ENCODE measurements at places on chromosomes 13 and 19.

DNA sequence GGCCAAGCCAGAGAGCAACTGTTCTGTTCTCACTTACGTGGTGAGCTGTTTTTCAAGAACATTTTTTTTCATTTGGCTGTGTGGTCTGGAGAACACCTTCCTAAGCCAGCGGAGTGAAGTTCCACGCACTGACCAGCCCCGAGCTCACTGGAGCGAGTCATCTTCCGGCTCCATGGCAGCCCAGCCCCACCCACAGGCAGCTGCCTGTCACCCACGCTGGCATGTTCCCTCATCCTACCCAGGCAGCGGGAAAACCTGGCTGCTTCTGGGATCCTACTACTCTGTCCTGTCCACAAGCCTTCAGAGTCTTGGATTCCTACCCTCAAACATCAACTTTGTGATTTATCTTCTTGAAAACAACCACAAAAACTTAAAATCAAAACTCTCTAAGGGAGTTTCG lies 76.2 kb downstream of the GGACT start:
- DNase-seq, result no peak
- no peaks in the 10 kb centered on the region for H3K4me1 ChIP-seq
- H3K27ac ChIP-seq, result no peak overlapping the region
- no peak overlapping the region for H3K4me3 ChIP-seq
- H3K36me3 ChIP-seq, result no peaks in the 10 kb centered on the region

- no peak for DNase-seq
- no peaks in the 10 kb centered on the region for H3K4me1 ChIP-seq
- peak overlapping the region; percentile 63 for H3K27ac ChIP-seq
- H3K36me3 ChIP-seq, result no peaks in the 10 kb centered on the region
- H3K27me3 ChIP-seq, result no peaks in the 10 kb centered on the region
Observed at GRCh38 chr13:36061054-36061453, 70.1 kb downstream of the DCLK1 start.

GRCh38 chr19:15318241-15318691 lies 14.1 kb downstream of the BRD4 start:
- peaks cover 36% of the 10 kb centered on the region for H3K4me1 ChIP-seq
- H3K27ac ChIP-seq, result no peak overlapping the region
- no peak for DNase-seq
- no peak overlapping the region for H3K4me3 ChIP-seq
- H3K36me3 ChIP-seq, result no peaks in the 10 kb centered on the region
- H3K27me3 ChIP-seq, result no peaks in the 10 kb centered on the region

DNA sequence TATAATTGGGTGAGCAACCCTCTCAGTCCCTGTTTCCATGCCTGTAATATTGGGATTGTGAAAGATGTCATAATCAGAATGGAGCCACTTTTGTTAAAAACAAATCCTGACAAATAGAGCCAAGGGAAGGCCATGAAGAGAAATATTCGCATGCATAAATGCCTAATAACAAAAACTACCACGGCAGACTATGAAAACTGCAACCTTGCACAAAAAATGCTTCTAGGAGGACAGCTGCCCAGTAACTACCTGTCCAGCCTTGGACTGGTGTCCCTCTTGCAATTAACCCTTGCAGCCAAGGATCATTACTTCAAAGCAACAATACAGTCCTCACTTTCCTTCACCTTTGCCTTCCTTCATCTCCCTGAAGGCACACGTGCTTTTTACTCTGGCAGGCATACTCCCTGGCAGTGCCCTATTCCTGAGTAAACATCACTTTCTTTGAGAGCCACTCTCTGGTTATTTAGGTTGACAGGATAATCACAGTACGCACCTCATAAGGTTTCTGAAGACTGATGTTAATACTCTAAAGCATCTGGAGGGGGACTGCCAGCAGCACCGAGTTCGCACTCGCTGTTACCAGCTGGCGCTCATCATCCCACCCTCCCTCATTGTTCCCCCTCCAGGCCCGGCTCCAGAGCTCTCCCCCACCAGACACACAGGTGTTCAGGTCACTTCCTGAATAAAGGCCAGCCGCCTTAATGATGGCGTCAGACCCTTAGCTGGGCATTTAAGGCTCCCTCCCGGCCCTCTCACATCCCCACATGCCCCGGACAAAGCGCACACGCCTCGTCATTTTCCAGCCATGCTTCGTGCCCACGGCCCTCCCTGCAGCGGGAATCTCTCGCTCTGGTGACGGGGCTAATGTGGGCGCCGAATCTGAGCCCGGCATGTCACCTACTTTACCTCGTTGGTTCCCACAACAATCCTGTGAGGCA lies 57.3 kb downstream of the CDADC1 start:
- no peaks in the 10 kb centered on the region for H3K36me3 ChIP-seq
- H3K4me3 ChIP-seq, result no peak overlapping the region
- no peaks in the 10 kb centered on the region for H3K27me3 ChIP-seq
- H3K4me1 ChIP-seq, result no peaks in the 10 kb centered on the region
- DNase-seq, result no peak
- peak overlapping the region; percentile 97 for H3K27ac ChIP-seq

DNA sequence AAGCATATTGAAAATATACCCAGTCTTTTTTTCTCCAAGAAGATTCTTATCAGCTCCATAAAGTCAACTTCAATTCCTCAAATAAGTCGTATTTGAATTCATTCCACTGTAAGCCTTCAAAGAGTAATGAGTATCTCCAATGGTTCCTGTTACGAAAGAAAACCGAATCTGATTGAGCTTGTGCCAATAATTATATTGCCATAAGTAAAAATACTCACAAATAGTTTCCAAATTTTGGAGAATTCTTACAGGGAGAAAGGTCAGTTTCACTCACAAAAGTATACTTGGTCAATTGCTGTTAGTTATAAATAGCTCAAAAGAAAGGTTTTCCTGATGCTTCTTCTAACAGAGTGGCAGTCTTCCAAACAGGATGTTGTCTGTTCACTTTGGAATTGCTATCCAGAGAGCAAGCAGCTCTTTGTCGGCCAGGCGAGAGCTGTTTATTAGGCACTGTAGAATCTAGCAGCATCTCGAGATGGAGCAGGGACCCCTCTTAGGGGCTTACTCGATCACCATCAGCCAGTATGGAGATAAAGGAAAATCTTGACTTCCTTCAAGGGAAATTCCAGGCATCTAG lies 13.5 kb downstream of the ERICH4 start:
- H3K27ac ChIP-seq, result peak overlapping the region; percentile 77
- H3K27me3 ChIP-seq, result peaks cover 6% of the 10 kb centered on the region
- no peaks in the 10 kb centered on the region for H3K36me3 ChIP-seq
- H3K4me1 ChIP-seq, result no peaks in the 10 kb centered on the region

GRCh38 chr19:43425567-43426392 lies 11.1 kb downstream of the TEX101 start:
- no peak for DNase-seq
- no peaks in the 10 kb centered on the region for H3K27me3 ChIP-seq
- H3K4me1 ChIP-seq, result no peaks in the 10 kb centered on the region
- H3K27ac ChIP-seq, result no peak overlapping the region

DNA sequence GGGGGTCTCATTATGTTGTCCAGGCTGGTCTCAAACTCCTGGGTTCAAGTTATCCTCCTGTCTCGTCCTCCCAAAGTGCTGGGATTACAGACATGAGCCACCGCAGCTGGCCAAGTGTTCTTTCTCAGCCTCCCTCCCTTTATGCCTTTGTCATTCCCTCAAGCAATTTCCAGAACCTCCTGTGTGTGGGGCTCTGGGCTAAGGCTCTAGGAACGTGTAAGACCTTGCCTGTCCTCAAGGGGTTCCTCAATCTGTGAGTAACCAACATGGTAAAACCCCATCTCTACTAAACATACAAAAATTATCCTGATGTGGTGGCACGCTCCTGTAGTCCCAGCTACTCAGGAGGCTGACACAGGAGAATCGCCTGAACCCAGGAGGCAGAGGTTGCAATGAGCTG lies 15.5 kb upstream of the SPACA4 start:
- no peak for DNase-seq
- no peak overlapping the region for H3K4me3 ChIP-seq
- no peaks in the 10 kb centered on the region for H3K27me3 ChIP-seq
- no peaks in the 10 kb centered on the region for H3K4me1 ChIP-seq
- H3K27ac ChIP-seq, result no peak overlapping the region
- H3K36me3 ChIP-seq, result no peaks in the 10 kb centered on the region

- no peak for DNase-seq
- no peak overlapping the region for H3K27ac ChIP-seq
- H3K4me1 ChIP-seq, result no peaks in the 10 kb centered on the region
- H3K4me3 ChIP-seq, result no peak overlapping the region
- H3K27me3 ChIP-seq, result no peaks in the 10 kb centered on the region
Observed at GRCh38 chr13:74966814-74967424, 515.0 kb downstream of the TBC1D4 start.

DNA sequence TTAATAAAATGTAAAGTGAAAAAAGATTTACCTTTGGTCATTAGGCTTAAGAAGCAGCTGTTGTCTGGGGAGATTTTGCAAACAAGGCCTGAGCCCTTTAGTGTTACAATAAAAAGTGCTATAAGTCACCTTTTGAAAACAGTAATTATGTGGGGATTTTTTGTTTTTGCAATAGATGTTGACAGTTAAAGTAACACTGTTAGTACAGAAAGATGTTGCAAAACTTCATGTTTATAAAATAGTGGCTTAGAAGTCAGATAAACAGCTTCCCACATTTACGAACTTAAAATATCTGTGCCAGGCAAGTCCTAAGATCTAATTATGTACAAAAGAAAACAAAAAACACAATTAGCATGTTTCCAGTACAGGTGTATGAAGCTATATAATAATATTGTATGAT lies 138.0 kb upstream of the IRS2 start:
- no peaks in the 10 kb centered on the region for H3K27me3 ChIP-seq
- no peaks in the 10 kb centered on the region for H3K36me3 ChIP-seq
- H3K4me3 ChIP-seq, result no peak overlapping the region
- no peak overlapping the region for H3K27ac ChIP-seq

GRCh38 chr19:46766569-46767317 lies 20.5 kb upstream of the STRN4 start:
- H3K27ac ChIP-seq, result no peak overlapping the region
- no peaks in the 10 kb centered on the region for H3K27me3 ChIP-seq
- no peak for DNase-seq
- H3K4me1 ChIP-seq, result no peaks in the 10 kb centered on the region
- no peak overlapping the region for H3K4me3 ChIP-seq

DNA sequence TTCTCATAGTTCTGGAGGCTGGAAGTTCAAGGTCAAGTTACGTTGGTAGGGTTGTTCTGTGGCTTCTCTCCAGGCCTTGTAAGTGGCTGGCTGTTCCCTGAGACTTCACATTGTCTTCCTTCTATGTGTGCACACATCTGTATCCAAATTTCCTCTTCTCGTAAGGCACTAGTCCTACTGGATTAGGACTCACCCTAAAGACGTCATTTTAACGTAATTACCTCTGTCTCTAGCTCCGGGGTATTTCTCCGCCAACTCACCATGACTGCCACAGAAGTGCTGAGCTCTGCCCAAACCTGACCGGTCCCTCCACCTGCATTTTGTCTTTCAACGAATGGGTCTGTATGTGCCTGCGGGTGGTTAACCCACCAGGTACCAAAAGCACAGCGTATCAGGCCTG lies 8.7 kb upstream of the SYDE1 start:
- DNase-seq, result no peak
- no peak overlapping the region for H3K4me3 ChIP-seq
- no peaks in the 10 kb centered on the region for H3K36me3 ChIP-seq
- no peaks in the 10 kb centered on the region for H3K27me3 ChIP-seq
- H3K27ac ChIP-seq, result no peak overlapping the region

DNA sequence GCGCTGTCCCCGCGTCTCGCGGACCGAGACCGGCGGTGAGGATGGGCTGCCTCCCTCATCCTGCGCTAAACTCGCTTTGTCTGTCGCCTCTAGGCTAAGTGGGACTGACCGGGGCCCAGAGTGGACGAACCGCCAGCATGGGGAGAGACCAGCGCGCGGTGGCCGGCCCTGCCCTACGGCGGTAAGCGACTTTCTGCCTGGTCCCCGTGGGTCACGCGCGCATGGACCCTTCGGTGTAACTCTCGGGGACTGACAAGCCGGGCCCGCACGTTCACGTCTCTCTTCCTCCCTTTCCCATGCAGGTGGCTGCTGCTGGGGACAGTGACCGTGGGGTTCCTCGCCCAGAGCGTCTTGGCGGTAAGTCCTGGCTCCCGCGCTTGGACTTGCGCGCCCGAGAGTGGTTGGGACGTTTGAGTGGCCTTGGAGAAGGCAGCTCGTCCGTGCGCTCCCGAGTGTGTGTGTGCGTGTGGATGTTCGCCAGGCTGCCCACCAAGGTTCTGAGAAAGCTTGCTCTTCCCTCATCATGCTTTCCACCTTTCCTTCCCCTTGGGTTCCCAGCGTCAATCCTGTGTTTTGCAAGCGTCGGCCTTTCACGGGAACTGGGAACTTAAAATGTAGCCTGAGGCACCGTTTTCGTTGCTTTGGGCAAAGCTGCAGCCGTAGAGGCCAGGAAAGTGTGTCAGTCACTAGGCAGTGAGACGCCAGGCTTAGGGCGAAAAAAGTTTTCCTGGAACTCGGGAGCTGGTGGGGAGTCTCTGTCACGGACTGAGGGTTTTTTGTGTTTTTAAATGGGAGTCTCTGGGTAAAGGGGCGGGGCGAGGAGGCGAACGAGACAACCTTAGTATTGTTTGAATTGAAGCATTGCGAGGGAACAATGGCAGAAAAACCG lies 927 bp downstream of the COL4A2 start:
- no peaks in the 10 kb centered on the region for H3K27me3 ChIP-seq
- H3K4me1 ChIP-seq, result no peaks in the 10 kb centered on the region
- H3K4me3 ChIP-seq, result peak overlapping the region; percentile 85

DNA sequence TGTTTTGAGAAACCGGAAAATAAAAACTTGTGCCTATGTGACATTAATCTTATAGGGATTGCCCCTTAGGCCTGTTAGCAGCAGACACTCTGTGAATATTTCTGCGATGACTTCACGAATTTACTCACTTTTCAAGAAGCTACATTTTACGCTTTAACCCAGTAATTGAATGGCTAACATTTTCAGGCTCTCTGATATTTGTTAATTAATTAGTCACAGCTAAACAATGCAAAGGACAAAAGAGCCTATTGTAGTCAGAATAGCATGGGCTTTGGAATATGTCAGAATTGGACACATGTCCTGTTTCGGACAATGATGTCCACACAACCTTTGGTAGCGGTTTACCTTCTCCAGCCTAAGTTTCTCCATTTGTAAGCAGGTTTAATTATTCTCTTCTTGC lies 506.6 kb downstream of the EFNB2 start:
- no peak overlapping the region for H3K4me3 ChIP-seq
- no peaks in the 10 kb centered on the region for H3K27me3 ChIP-seq
- DNase-seq, result no peak
- no peaks in the 10 kb centered on the region for H3K36me3 ChIP-seq
- no peaks in the 10 kb centered on the region for H3K4me1 ChIP-seq

GRCh38 chr19:2495130-2495641 lies 19.3 kb downstream of the GADD45B start:
- no peaks in the 10 kb centered on the region for H3K36me3 ChIP-seq
- no peaks in the 10 kb centered on the region for H3K27me3 ChIP-seq
- peak overlapping the region; percentile 78 for H3K27ac ChIP-seq
- peak; percentile 66 for DNase-seq
- peaks cover 8% of the 10 kb centered on the region for H3K4me1 ChIP-seq
- H3K4me3 ChIP-seq, result peak overlapping the region; percentile 46
